ENCODE measurements at places on chromosomes 11 and 22.

DNA sequence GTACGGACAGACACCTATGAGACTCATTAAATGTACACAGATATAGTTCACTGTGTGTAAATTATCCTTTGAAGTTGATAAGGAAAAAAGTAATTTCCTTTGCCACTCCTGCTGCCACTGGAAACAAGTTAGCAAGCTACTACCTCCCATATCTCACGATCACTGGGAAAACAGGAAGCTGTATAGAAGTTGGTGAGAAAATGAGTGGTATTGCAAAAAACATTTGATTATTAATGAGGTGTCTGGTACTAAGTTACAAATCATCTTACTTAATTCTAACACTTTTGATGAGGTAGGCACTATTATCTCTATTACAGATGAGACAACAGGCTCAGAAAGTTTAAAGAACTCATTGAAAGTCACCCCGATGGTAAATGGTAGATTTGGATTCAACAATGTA, 68.5 kb downstream of the GAB2 start:
- DNase-seq = no peak

GRCh38 chr11:86938900-86939880, 16.0 kb downstream of the FZD4 start:
- DNase-seq = no peak

- no peak for DNase-seq
Measured at GRCh38 chr11:124776865-124777645, 15.0 kb upstream of the ESAM start.

GRCh38 chr22:38464992-38465672, 2.8 kb upstream of the KDELR3 start:
- no peak for DNase-seq

DNA sequence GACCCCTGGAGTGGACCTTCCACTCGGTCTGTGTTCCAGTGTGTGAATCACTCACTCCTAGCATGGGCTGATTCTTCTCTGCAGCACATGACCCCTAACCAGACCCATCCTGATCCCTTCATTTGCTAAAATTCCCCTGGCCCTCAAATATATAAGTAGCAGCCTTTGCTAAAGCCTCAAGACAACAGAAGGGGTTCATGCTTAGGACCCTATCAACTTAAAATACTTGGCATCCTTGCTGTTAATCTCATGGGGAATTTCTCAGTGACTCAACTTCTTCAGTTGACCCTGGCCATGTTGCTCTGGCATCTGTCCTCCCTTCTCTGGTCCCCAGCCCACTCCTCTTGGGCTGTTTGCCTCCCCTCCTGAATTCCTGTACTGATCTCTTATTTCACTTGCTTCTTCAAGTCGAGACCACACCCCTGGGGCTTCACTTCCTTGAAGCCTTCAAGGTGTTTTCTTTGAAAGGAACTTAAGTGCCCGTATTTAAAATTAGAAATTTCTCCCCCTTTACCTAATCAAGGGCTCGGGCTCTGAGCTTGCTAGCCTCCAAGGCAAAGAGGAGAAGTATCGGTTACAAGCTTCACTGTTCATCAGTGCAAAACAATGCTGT, 23.6 kb downstream of the NNMT start:
- DNase-seq = no peak

- no peak for DNase-seq
Measured at GRCh38 chr11:60790726-60791125, 5.6 kb downstream of the MS4A10 start.

GRCh38 chr11:37353192-37353591, 755.2 kb upstream of the RAG2 start:
- no peak for DNase-seq

GRCh38 chr11:29963796-29964195, 53.0 kb downstream of the KCNA4 start:
- DNase-seq = no peak

DNA sequence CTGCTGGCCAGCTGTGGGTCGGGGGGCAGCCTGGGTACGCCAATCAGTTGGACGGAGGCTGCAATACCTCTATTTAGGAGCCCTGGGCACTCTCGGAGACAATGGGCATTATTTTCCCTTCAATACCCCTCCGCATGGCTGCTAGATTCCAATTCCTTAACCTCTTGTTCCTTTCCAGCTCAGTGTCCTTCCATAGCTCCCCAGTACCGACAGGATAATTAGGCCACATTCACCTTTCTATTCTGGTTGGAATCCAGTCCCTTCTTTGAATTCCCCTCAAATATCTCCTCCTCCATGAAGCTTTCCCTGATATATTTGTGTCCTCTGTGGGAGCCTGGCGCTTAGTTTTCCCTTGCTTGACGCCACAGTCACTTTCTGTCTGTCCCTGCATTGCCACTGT, 4.2 kb upstream of the BIK start:
- no peak for DNase-seq

DNA sequence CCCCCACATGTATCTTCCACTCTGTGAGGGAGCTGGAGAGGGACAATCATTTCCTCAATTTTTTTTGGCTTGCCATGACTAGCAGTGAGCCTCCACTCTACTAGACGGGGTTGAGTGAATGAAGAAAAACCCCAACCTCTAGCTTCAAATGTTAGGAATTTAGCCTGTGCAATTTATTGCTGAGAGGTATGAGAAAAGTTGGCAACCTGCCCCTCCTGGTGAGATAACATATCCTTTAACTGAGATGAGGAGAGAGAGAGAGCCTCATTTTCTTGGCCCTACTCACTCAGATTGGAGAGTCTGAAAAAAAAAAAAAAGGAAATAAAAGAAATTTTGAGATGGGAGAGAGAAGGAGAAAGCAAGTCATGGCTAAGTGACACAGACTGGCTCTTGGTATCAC, 218.2 kb upstream of the CARD18 start:
- DNase-seq = no peak

- DNase-seq = no peak
Measured at GRCh38 chr11:64859542-64860414, 15.3 kb upstream of the CDC42BPG start.

DNA sequence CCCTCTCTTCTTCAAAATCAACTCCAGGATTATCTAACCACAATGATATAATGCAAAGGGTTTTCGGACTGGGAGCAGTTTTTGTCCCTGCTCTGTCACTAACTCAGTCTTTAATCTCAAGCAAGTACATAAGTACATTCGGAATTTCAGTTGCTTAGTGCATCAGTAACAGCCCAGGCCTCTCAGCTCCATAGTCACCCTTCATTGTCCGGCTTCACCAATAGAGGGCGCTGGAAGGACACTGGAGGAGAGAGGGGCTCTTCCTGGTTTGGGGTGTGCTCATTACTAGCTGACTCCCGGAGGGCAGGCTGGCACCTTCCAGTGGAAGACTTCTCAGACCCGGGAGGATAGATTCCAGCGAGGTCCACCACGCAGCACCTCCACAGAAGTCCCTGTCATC, 90.4 kb upstream of the PDGFD start:
- DNase-seq = no peak

- DNase-seq = no peak
Measured at GRCh38 chr11:116618461-116618860, 154.3 kb downstream of the BUD13 start.
